ENCODE measurements at places on chromosomes 6 and 20.

GRCh38 chr6:11320914-11321597 is 88.6 kb upstream of the NEDD9 start:
- no peak for DNase-seq

- DNase-seq, result peak; percentile 23
Measured at GRCh38 chr6:53059648-53060589, 5.3 kb upstream of the FBXO9 start.

GRCh38 chr6:42512579-42512978 is 51.2 kb upstream of the UBR2 start:
- DNase-seq, result peak; percentile 27

GRCh38 chr20:16711661-16712258 is 18.1 kb upstream of the SNRPB2 start:
- no peak for DNase-seq

- peak; percentile 39 for DNase-seq
Measured at GRCh38 chr6:7461416-7461815, 71.8 kb downstream of the RIOK1 start.

- no peak for DNase-seq
Measured at GRCh38 chr6:74320715-74321114, 624.7 kb downstream of the CD109 start.

GRCh38 chr20:8145246-8146168 is 13.4 kb downstream of the PLCB1 start:
- DNase-seq, result no peak

GRCh38 chr6:12546410-12547002 is 170.1 kb upstream of the PHACTR1 start:
- peak; percentile 67 for DNase-seq

- DNase-seq, result no peak
Measured at GRCh38 chr6:170438861-170439260, 114.2 kb downstream of the PSMB1 start.

GRCh38 chr6:153553627-153554026 is 422.5 kb upstream of the RGS17 start:
- DNase-seq, result no peak

- peak; percentile 73 for DNase-seq
Measured at GRCh38 chr6:84515067-84515466, 249.3 kb downstream of the TBX18 start.

GRCh38 chr6:2731281-2731909 is 19.3 kb downstream of the MYLK4 start:
- peak; percentile 8 for DNase-seq

DNA sequence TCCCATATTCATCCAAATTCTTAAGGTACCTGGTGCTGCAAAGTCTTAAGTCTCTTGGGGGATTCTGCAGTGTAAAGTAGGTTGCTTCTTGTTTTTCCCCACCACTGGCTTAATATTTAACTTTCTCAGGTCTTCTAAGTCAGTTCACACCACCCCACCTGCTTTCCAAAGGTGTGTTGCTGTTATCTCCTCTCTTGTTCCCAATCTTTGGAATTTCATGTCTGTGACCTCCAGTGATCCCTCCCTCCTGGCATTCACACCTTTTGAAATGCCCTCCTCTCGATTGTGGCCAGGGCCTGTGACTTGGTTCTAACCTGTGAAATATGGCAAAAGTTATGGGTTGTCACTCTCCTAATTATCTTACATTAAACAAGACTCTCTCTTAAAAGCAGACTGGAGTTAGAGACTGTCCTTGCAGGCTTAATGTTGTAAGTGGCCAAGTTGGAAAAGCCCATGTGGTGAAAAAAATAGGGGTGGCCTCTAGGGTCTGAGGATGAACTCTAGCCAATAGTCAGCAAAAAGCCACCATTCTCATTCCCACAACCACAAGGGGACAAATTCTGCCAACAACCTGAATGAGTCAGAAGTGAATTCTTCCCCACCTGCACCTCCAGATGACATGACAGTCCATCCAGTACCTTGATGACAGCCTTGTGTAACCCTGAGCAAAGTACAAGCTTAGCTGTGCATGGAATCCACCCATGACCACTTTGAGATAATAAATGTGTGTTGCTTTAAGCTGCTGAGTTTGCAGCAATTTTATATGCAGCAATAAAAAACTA is 45.1 kb downstream of the ADGRF1 start:
- no peak for DNase-seq

DNA sequence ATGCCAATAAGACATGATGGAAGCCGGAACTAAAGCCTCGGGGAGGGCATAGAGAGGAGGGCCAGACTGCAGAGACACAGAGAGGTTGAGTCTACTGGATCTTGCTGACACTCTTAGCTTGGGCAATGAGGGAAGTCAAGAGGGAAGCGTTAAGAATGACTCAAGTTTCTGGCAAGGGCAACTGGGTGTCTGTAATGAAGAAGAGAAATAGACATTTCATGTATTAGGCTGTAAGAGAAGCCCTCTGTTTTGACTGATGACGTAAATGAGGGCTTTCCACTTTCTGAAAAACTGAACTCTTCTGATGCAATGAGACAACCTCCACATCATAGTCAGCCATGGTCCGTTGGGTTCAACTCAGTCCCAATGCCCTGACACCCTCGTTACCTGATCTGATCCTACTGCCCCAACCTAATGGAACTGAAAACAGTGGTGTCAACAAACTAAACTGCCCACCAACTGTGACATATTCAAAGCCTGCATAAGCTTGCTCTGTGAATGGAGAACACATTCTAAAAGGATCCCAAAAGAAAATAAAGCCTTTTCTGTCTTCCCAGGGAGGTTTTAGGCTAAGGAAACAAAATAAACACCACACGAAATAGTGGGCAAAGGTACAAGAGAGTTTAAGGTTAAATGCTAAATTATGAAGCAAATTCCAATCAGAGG is 45.8 kb upstream of the PNRC1 start:
- DNase-seq, result peak; percentile 58

GRCh38 chr20:47281376-47281775 is 75.1 kb downstream of the ZMYND8 start:
- no peak for DNase-seq

DNA sequence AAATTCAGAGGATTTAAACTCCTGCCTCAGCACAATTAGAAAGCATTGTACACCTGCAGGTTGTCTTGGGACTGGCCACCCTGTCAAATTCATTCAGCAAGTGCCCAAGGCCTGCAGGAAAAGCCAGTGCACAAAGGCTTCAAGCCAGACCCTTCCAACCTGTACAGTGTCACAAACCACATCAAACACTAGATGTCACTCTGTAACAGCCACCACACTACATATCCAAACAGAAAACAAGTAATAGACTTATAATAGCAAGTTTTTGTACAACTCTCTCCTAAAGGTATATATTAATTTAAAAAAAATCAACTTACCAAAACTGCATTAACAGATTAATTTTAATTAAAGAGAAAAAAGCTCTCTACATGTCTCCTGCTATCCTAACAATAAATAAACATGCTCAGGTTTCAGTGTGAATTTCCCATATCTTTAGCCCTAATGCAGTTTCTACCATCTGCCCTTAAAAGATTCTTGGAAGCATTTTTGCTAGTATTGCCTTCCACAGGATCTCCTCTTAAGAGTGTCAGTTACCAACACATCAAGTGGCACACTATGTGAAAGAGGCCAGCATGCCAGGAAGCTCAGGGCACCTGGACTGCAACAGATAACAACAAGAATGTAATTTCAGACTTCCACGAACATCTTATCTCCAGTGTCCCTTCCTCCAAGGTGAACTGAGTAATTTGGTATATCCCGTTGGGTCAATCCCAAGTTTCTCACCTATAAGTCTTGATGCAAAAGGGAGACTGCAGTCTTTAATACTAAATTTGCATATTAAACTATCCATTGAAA is 47.5 kb downstream of the RALGAPA2 start:
- peak; percentile 10 for DNase-seq

DNA sequence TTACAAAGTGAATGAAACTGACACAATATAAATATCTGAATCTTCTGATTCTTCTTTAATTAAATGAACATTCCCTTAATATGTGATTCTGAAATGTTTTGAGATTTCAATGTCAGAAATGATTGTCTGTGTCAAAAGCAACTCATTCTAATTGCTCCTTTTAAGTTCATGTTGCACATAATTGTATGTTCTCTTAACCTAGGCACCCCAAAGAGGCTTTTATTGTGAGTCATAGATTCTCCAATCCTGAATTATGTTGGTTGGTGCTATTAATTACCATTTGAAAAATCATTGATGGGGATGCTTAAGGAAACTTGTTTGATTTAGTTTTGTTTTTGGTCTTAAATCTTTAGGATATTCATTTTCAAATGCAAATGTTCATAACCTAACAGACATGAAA is 829.7 kb upstream of the CITED2 start:
- DNase-seq, result no peak

- no peak for DNase-seq
Measured at GRCh38 chr6:60867548-60867947, 1418.5 kb downstream of the KHDRBS2 start.

GRCh38 chr20:58438970-58439808 is 50.2 kb downstream of the VAPB start:
- DNase-seq, result no peak

- DNase-seq, result no peak
Measured at GRCh38 chr6:158853880-158854213, 34.7 kb upstream of the EZR start.

DNA sequence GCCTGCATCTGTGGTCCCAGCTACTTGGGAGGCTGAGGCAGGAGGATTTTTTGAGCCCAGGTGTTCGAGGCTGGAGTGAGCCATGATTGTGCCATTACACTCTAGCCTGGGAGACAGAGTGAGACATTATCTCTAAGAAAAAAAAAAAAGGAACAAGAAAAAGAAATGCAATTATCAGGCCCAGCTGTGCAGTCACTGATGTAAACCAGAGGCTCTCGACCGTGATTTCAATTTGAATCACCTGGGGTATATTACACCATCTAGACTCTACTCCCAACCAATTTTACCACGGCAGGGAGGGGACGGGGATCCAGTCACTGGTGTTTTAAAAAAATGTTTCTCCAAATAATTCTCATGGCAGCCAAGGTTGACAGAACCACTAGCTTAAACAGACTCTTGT is 48.8 kb upstream of the NKX2-2 start:
- DNase-seq, result no peak

GRCh38 chr6:46932526-46933319 is 11.0 kb upstream of the ADGRF5 start:
- DNase-seq, result peak; percentile 17

DNA sequence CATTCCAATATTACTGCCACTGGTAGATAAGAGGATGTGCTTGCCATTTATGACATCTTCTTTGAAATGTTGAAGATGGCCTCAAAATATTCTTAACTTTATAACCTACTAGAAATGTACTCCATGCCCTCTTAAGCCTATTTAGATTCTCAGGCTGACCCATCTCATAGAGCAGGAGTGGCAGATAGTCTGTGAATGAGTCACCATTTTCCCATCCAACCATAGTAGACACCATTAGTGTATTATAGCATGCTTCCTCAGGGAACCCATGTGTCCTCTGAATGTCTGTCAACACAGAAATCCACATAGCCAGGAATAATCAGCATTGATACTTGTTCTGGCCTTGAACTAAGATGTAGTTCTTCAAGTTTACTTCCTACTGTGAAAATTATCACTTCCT is 150.2 kb downstream of the IMPG1 start:
- peak; percentile 67 for DNase-seq

DNA sequence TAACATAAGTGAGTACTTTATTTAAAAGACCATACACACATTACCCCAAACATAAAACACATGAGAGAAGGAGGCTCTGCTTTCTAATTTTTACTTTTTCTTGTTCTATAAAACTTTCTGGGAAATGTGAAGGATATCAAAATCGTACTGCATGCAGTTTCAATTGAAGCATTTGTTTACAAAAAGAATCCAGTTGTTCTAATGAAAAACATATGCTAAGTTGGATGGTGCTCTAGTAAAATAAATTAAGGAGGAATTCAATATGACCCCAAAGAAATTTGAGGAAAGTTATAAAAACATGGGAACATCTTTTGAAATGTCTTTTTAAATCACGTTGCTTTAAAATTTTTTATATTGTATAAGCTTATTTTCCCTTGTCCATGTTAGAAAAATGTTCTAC is 37.6 kb downstream of the OR2B6 start:
- DNase-seq, result no peak

DNA sequence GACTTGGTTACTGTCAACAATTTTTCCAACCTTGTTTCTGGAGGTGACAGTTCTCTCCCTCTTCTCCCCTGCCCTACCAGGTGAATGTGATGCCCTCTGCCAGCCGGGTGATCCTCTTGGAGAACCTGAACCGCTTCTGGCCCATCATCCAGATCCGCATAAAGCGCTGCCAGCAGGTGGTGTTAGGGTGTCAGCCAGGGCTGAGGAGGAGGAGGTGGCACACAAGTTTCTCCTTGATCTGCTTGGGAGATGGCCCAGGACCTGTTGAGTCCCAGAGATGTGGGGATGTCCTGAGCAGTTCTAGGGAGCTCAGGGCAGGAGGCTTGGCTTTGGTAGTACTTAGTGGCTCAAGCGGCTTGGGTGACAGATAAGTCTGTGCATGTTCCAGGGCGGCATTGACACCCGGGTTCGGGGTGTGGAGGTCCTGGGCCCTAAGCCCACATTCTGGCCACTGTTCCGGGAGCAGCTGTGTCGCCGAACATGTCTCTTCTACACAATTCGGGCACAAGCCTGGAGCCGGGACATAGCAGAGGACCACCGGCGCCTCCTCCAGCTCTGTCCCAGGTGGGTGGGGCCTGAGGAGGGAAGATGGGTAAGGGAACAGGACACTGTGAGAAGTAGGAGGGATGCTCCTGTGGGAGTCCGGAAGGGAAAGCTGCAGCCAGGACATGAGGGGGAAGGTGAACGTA is 21.2 kb downstream of the CUL9 start:
- no peak for DNase-seq

DNA sequence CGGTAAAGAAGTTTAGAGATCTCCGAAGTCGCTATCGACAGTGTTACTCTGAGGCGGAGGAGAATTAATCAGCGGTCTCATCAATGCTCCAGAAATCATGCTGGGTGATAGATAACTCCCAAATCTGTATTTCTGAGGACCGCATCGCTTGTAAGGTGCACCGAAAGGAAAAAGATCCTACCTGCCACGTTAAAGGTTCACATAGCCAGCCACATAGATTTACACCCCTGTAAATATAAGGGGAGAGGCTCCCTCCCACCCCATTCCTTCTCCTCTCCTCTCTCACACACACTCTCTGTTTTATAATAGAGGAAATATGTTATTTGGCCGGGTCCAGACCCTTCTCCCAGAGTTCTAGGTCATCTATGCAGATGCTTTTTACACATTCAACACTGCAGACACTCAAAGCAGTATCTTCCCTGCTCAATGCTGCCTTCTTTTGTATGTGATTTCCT is 620 bp upstream of the DEK start:
- no peak for DNase-seq

DNA sequence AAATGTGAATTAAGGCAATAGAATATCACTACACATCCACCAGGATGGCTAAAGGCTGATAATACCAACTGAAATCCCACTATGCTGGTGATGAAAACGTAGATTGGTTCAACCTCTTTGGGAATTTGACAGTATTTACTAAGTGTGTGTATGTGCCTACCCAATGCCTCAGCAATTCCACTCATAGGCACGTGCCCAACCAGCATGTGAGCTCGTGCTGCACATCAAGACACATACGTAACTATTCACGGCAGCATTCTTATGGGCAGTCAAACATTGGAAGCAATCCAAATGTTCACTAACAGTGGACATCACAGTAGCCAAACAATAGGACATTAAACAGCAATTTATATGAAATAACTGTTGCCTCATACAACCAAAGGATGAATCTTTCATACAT is 15.7 kb upstream of the AFDN start:
- no peak for DNase-seq

Data from EH (cell line).